ENCODE measurements at places on chromosomes 12 and 14.

DNA sequence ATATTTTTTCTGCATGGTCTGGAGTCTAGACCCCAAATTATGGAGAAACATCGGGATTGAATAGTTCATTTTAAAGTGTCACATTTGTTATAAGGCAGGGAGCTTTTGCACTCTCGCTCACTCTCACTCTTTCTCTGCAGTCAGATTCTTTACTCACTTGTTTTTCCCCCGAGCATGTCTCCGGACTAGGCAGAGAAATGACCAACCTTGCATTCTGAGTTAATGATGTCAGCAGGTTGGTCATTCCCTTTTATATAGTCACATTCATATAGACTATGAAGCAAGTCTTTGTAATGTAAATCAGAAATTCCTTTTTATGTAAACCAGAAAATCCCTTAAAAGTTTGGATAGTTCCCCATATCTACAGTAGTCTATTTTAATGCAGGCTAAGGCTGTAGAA, 4.1 kb downstream of the C12orf75 start:
- DNase-seq = no peak

DNA sequence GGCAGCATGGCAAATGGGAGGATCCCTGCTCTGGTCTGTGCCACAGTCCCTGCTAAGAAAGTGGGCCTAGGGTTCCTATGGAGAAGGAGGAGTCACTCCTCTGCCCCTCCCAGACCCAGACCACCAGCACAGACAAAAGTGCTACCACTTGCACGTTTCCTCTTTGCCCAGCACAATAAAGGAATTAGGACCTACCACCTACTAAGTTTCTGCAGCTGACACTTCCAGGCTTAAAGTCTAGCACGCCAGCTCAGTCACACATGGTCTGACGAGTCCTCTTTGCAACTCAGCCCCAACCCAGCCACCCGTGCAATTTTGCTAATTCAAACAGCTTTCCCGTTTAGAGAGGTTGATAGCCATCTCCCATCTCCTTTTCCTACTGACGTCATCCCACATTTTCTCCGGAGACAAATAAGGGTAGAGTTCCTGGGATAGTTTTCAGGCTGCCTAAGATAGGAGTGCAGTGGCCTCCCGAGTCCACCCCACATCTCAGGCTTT, 66.2 kb upstream of the PTGR2 start:
- DNase-seq = no peak

DNA sequence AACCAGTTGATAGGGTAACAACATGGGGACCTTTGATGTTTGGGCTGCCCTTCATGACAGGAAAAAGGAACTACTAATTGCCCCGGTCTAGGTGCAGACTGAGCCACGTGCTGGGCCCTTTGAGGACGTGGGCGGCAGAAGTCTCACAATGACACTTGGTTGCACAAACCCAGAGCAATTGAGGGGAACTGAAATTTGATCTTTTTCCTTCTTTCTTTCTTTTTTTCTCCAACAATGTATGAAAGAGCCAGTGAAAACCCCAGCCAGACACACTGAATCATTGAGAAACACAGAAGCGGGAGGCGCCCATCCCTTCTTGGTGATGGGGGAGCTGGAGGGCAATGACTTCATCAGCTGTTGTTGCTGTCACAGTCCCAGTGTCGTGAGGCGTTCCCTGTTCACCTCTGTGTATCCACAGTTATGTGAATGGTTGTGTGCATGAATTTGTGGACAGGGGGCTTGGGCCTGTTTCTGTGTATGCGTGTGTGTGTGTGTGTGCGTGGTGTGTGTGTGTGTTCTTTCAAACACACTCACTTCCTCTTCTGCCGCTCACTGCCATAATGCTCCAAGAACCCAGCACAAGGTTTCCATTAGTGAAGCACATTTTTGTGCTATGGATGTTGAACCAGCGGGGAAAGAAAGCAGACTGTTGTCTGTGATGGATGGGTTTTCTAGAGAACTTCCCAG, 137.5 kb upstream of the CCND2 start:
- no peak for DNase-seq

- DNase-seq = peak; percentile 86
These were observed 1.5 kb downstream of the L3HYPDH start for GRCh38 chr14:59482541-59483331.

DNA sequence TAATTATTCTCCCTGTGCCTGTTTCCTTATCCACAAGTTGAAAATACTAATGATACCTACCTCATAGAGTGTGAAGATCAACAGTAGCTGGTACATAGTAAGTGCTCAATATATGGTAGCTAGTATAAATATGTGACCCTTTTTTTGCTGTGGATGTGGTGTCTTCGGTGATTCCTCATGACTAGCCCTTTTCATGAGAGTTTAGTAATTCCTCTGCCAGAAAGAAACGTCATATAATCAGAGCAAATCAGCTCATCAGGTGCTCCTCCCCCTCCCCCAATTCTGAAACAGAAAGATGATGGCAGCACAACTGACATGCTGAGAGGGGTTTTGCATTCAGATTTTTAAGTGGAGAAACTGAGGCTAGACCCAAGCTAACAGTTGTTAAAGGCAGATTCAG, 210.8 kb downstream of the SLC41A2 start:
- no peak for DNase-seq

- DNase-seq = peak; percentile 71
These were observed 103.4 kb upstream of the MAP1LC3B2 start for GRCh38 chr12:116455540-116456329.

DNA sequence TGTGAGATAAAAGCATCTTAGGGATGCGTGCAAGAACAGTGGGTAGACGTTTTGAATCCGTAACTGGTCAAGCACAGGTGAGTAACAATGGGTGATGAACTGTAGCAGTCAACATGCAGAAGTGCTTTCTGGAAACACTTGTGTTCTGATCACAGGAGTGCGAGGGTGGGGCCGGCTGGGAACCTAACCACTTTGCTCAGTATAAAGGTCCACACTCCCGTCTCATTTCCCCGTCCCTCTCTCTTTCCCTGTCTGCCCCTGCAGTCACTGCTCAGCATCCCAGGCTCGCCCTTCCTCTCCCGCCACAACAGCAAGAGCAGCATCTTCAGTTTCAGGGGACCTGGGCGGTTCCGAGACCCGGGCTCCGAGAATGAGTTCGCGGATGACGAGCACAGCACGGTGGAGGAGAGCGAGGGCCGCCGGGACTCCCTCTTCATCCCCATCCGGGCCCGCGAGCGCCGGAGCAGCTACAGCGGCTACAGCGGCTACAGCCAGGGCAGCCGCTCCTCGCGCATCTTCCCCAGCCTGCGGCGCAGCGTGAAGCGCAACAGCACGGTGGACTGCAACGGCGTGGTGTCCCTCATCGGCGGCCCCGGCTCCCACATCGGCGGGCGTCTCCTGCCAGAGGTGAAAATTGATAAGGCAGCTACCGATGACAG, 127.1 kb downstream of the FIGNL2 start:
- DNase-seq = no peak

DNA sequence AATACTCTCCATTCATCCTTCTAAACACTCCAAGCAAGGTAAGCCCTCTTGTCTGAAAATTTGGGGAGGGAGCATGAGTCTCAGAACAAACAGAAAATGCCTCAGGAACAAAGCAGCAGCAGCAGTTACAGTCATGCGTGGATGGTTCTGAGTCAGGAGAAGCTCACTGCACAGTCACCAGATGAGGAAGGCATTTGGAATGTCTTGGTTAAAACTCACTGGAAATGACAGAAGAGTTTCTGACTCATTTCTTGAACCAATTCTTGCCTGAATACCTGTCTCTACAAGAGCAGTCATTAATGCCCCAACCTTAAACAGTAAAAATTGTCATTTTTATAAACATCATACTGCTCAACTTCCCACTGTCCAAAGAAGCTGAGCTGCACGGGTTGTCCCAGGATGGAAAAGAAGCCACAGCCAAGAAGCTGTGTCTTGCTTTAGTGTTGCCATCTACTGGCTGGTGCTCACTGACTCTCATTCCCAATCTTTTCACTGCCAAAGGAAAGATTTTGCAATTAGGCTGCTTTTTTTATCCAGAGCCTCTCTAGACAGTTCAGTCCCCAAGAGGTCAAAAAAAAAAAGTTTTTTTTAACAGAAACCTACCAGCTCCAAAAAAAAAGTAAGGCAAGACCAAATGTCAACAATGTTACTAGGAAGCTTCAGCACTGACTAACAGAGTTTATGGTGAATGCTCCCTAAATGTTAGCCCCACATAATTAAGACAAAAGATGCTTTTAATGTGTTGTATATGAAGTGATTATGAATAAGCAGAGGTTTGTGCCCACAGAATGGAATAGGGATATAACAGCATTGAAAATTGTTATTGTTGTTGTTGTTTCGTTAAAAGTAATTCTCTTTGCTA, 40.4 kb downstream of the KICS2 start:
- peak; percentile 85 for DNase-seq

DNA sequence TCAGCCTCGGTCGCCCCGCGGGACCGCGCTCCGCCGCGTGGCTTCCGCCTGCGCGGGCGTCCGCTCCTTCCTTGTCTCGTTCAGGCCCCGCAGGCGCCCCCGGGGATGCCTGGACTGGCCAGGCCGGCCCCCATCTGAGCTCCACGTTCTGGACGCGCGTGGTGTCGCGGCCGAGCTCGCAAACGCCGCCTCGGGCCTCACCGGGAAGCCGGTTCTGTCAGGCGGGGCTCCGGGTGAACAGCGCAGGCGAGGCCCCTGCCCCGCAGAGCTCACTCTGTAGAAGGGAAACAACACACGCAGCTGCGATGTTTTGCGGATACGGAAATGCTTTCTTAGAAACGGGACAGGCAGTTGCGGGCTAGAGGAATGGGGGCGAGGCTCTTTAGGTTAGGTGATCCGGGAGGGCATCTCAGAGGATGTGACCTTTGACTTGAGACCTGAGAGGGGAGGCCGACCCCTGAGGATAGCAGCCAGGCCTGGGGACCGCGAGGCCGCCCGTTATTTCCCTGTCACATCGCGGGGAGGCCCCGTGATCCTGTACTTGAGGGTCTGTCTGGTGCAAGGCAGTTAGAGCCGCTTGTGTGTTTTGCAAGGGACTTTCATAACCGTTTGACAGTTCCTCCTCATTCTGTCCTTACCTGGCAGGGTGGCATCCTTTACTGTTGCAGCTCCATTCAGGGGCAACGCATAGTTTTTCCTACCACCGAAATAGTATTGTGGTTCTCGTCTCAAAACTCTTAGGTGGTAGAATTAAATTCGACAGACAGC, 584 bp downstream of the VRK1 start:
- DNase-seq = peak; percentile 20

GRCh38 chr14:75452900-75453816, 25.3 kb downstream of the JDP2 start:
- DNase-seq = peak; percentile 90

- DNase-seq = no peak
These were observed 424.0 kb downstream of the RMST start for GRCh38 chr12:97886511-97887176.

- DNase-seq = no peak
These were observed 42.6 kb downstream of the UTP20 start for GRCh38 chr12:101322480-101322879.

DNA sequence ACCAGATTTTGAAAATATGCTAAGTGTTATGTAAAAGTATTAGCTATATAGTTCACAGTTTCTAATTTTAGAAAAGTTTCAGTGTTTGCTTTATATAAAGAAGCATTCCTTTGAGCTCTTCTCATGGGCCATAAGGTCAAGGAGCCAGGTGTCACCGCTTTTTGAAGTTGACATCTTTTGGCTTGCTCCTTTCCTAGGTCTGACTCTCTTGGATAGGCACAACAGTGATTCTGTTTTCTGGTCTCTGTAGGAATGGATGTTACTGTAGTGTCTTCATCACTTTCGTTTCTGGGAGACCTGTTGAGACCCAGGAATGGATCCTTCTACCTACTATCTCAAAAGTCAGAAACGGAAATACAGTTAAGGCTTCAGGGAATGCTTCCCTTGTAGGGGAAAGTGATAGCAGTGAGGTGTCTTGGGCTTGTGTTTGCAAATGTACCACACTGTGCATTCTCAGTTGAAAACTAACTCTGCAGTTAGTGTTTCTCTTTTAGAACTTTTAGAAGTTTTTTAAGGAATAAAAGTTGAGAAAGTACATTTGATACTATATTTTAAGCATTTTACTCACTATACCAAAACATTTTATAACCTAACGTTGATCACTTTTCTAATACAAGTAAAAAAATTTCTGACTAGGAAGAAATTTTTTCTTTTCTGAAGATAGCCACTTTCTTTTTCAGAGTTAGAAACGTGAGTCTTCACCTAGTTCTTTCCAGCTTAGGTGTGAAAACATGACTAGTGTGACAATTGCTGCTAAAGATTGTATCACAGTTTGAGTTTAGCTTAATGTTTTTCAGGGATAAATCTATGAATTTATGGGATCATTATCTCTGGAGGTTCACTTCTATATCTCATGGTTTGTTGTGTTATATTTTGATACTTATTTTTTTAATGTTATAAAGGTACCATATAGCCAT, 20.8 kb downstream of the VRK1 start:
- no peak for DNase-seq

- no peak for DNase-seq
These were observed 48.2 kb downstream of the SETD3 start for GRCh38 chr14:99432485-99432884.

DNA sequence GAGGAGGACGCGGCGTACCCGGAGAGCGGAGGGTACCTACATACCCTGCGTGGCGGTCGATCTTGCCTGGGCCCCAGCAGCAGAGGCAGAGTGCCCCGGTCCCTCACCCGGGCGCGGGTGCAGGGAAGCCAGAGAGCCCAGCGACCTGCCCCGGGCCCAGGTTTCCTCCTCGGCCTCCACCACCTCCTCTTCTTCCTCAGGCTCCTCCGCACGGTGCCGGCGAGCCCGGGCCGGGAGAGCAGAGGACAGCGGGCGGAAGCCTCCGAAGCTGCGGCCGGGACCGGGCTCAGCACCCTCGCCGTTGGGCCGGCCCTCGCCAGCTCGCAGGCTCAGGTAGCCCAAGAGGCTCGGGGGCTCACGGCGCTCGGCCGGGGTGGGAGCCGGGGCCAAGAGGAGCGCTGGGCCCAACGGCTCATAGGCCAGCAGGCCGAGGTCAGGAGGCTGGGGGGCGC, 6.6 kb downstream of the ZNF219 start:
- no peak for DNase-seq

- no peak for DNase-seq
These were observed 30.3 kb downstream of the TTC7B start for GRCh38 chr14:90785876-90786450.

- DNase-seq = peak; percentile 14
These were observed 82.1 kb downstream of the AVPR1A start for GRCh38 chr12:63068857-63069442.

DNA sequence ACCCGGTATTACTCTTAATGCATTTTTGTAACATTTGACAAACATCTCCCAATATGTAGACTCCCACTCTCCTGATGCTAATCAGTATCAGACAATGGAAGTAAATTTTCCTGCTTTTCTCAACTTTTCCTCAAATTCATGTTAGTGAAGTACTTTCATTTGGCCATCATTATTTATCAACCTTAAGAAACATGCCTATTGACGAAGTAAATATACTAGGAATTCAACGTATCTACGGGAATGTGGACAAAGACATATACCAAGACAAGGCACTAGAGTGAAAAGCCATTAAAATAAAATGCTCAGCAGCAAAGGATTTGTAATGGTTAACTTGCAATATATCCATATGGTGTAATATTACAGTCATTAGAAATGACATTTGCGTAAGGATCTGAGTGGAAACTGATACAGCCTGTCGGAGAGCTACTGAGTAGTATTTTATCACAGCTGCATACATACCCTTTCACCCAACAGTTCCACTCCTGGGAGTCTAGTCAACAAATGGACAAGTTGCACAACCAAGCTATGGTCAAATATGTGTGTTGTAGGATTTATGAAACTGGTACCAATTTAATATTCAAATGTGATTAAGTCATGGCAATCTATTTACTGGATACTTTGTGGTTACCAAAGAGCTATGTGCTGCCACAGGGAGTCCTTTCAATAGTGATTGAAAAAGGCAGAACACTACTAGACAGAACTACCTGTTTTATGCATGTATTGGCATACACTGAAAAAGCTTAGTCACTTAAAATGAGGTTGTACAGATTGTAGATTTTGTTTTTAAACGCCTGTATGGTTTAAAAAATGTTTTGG, 26.5 kb downstream of the NUDT4 start:
- no peak for DNase-seq
